ENCODE measurements at places on chromosomes 11 and 22. TPM values are rescaled to one million over a fixed set of nuclear protein-coding genes. Genes with fewer than 3 reads are reported as not detected.

Gene RRP8
- 11.7 TPM for total RNA-seq

Gene NCAPD3
- total RNA-seq: 20.5 TPM

Gene SEPTIN3
- total RNA-seq: under 0.01 TPM

Gene APOA5
- total RNA-seq: not detected

Gene TSGA10IP
- under 0.01 TPM for total RNA-seq
